ENCODE measurements at places on chromosomes 7 and 10.

DNA sequence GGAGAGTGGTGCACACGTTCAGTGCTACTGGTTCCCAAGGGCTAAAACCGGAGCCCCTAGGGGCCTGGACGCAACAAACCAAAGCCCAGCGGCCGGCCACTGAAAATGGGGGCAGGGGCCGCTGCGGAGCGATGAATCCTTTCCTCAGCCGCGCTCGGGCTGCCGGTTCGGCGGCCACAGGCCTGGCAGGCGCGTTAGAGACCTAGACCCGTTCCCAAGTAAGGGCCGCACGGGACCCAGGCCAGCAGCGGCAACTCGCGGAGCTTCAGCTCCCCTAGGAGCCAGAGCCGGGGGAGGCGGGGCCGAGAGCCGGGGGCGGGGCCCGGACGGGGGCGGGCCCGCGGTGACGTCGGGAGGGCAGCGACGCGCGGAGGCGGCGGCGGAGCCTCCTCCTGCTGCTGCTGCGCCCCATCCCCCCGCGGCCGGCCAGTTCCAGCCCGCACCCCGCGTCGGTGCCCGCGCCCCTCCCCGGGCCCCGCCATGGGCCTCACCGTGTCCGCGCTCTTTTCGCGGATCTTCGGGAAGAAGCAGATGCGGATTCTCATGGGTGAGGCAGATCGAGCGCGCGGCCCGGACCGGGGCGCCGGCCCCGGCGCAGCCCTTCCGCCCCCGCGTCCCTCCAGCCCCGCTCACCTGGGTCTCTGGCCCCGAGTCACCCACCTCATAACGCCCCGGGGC lies at the start of gene ARF5:
Gene ARF5, plus strand, starts transcription at position 393 of the 678 bp plus-strand sequence. Its CDS starts 88 bp downstream, at position 481.
- DNase-seq: no peak

GRCh38 chr10:133442191-133442966 lies 11.4 kb upstream of the SCART1 start:
- no peak for DNase-seq

DNA sequence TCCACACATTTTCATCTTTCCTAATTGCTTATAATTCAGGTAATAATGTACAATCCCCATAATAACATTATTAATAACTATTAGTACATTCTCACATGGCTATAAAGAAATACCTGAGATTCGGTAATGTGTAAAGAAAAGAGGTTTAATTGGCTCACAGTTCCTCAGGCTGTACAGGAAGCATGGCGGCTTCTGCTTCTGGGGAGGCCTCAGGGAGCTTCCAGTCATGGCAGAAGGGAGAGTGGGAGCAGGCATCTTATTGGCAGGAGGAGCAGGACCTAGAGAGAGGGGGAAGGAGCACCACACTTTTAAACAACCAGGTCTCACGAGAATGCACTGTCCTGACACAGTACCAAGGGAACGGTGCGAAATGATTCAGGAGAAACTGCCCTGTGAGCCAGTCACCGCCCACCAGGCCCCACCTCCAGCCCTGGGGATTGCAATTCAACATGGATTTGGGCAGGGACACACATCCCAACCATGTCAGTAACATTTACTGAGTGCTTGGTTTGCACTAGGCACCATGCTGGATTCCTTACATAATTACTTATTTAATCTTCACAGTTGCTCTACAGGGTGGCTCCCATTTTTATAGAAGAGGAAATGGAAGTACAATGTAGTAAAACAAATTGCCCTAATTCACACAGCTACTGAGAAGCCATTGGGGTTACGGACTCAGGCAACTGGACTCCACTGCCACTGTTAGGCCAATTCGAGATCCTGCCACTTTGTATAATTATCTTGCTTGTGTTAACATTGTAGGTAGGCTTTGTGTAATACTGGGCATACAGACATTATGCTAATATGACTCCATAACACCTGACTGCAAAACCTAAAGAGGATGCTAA lies 8.7 kb upstream of the ESYT2 start:
- DNase-seq: no peak

DNA sequence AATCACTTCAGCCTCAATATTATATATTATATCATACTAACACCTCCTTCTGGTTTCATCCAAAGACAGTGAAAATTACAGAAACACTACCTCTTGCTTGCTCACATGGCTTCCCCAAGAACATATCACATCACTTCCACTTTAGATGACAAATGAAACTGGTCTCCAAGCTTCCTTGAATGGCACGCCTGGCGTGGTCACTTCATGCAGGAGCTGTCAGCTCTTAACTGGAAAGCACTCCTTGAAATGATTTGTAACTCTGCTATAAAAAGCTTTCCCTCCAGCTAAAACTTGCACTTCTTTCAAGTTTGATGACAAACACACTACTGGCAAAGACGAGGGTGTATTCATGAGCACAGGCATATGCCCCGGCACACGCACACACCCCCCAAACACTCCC lies 84.1 kb upstream of the INHBA start:
- DNase-seq: no peak

DNA sequence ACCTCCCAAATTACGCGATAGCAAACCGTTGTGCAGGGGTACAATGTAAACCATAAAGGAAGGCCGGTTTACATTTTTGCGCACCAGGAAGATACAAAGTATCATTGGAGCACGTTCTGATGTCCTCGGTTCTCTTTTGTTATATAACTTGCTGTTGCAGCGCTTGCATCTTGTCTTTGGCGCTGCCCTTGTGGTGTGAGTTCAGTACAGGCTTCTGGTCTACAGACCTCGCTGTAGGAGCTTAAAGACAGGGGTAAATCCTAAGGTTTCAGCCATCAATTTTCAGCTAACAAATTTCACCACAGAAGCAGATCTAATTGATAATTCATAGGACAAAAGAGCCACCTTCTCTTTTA lies 1.5 kb upstream of the MKX start:
- no peak for DNase-seq

- no peak for DNase-seq
Observed at GRCh38 chr7:2471022-2471329, 5.2 kb downstream of the GRIFIN start.

DNA sequence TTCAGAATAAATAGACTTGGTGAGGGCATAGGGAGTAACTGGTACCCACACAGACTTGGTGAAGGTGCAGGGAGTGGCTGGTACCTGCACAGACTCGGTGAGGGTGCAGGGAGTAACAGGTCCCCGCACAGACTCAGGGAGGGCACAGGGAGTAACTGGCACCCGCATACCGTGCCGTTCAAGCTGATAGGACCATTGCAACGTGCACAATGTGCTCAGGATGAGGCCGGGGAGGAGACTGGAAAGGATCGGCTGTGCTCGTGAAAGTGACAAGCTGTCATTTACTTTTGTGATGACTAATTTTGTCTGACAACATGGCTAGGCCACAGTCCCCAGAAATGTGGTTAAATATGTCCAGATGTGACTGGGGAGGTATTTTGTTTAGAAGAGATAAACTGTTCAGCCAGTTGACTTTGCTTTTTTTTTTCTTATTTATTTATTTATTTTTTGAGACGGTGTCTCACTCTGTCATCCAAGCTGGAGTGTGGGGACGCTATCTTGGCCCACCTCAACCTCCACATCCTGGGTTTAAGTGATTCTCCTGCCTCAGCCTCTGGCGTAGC lies 76.2 kb upstream of the NMT2 start:
- DNase-seq: no peak

GRCh38 chr10:3054183-3054850 lies 13.0 kb upstream of the PFKP start:
- DNase-seq: no peak

DNA sequence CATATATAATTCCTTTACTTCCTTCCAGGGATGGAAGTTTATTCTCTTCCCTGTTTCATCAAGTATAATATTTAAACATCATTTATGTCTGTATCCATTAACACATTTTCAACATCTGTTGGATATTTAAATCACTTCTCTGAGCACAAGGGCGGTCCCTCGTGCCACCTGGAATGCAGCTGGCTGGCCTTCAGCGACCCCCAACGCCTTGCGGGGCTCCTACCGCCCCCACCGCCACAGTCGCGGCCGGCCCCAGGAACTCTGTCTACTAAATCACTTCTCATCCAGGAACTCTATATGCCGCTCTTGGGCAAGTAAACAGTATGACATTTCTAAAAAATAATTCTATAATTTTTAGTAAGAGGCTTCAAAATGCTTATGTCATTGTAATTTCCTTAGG lies 221.1 kb upstream of the PTN start:
- DNase-seq: no peak

DNA sequence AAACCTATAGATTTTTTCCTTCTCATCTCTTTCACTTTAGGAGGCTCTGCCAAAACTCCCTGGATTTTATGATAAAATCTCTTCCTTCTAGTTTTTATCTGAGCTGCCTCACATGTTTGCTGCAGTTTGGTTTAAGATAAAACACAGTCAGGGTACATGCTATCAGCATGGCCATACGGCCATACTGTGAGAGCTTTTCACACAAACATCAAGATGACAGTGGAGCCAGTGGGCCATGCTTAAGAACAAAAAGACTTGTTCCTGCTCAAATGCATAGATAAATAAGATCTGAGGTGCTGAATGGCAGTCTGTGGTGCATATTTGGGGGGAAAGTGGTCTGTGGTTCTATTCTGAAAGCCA lies 91.0 kb downstream of the ELMO1 start:
- no peak for DNase-seq

DNA sequence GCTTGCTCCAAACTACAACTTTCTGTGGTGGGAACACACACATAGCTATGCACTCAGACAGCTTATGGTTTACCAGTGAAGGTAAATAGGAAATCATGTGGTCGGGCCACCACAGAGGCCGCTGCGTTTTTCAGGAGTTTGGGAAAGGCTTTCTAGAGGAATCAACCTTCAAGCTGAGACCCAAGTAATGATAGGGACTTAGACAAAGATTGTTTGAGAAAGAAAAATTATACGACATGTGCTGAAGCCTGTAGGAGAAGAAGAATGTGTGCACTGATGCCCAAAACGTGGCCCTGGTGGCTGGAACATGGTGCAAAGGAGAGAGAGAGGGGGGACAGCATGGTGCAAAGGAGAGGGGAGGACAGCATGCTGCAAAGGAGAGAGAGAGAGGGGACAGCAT lies 61.2 kb upstream of the VIPR2 start:
- no peak for DNase-seq

DNA sequence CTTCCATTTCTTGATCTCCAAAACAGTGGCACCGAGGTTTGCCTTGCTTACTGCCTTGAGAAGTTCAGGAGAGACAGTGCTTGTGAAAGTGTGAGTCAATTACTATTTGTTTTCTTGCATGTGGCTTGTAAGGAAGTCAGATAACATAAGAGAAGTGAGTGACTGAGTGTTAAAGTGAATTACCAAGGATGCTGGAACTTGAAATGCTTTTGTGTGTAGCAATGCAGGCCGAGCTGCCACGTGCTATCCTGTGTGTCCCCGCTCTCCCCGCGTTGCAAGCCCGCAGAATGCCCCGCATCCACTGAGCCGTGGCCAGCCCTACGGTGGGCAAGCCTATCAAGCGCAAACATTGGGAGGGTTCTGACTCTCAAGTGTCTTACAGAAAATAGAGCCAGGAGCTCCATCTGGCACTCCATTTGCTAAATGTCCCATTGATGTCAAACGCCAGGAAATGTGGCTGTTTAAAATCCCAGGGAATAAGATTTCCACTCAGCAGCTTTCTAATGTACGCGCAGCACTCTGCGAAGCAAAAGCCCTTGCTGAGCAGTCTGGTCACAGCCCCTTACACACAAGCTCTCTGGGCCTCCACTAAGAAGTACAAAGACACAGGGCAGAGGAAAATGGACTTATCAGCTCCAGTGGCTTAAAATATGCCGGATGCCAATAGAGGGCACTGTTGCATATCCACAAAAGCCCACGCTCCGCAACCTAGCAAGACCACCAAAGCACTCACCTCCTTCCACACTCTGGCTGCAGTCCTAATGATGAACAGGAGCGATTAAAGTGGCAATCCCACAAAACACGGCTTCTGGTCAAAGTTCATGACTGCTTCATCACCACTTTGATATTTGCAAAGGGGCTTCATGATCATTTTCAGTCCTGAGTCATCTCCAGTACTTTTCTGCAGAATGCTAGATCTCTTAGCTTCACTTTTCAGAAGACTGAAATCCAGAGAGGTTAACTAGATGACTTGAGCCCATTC lies 158.0 kb upstream of the ITGB1 start:
- no peak for DNase-seq

- no peak for DNase-seq
Observed at GRCh38 chr7:46291050-46291438, 370.0 kb upstream of the IGFBP3 start.

DNA sequence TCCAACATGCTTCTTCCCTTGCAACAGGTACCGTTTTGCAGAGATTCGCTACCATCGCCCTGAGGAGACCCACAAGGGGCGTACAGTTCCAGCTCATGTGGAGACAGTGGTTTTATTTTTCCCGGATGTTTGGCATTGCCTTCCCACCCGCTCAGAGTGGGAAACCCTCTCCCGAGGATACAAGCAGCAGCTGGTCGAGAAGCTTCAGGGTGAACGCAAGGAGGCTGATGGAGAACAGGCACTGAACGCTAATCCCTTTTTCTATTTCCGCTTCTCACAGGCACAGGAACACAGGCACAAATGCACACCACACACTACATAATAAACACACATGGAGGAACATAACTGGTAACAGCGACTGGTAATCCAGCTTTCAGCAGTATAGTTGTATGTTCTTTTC lies 35.2 kb downstream of the CCAR1 start:
- DNase-seq: no peak

- no peak for DNase-seq
Observed at GRCh38 chr7:129213828-129214227, 11.0 kb upstream of the AHCYL2 start.

DNA sequence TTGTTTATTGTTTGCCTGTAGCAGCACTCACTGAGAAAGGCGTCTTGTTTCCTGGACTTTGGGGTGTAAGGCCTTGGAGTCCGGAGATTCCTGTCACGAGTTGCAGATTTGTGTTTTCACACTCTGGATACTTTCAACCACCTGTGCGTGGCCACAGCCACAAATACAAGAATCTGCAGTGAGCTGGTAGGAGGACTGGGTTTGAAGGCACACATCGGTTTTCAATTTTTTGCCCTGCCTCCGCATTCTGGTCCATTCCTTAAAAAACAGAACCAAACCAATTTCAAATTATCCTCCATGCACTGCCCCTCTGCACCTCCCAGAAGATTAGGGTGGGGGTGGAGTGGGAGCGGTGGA lies 619 bp downstream of the EXOC4 start:
- DNase-seq: no peak

DNA sequence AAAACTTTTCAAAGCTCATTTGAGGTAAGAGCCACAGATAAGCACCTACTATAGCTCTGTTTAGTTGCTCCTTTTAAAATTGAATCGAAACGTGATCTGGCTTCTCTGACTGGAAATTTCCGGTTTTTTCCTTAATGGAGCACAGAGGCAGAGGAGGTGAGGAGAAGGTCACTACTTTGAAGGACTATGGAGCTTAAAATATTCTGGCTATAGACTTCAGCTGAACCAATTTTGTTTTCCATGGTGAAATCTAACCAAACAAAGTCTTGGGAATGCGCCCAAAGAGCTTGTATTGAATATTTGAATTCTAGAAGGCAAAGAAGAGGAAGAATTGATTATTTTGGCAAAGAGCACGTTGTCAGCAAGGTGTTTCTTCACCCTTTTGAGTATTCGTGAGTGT lies 711.1 kb downstream of the SUGCT start:
- DNase-seq: no peak
